ENCODE measurements at places on chromosomes 2 and 18.

- DNase-seq, result no peak
These were observed 114.0 kb downstream of the RAPGEF4 start for GRCh38 chr2:172849519-172850217.

DNA sequence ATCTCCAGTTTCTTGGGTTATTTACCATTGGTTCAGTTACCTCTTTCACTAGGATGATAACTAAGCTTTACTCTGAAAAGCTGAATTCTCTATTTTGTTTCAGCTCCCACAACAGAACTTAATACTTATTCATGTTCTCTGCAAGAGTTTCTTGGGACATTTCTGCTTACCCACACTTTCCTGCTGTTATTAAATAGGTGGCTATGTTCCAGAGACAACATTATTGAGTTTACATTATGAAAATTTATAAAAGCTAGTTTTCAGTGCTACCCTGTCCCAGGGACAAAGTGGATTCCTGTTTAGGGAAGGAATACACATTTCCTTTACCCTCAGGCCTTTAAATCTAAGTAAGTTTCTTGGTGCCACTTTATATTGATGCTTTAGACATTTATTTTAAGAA is 7.0 kb upstream of the GPD2 start:
- DNase-seq, result no peak

DNA sequence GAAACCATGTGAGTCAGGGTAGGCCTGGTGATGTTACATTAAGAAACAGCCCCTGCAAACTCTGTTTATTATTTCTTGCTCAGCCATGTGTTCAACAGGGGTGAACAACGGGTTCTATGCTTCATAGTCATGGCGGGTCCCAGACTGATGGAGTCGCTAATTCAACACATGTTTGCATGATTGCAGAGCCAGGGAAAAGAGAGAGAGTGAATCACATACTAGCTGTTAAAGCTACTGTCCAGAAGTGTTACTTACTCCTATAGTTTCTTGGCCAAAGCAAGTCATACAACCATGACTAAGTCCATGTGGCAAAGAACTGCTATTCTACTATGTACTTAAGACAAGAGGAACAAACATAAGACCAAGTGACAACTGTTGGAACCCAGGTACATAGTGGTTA is 241.2 kb upstream of the SKOR2 start:
- DNase-seq, result no peak

GRCh38 chr2:70087702-70088597 is 673 bp downstream of the PCBP1 start:
- no peak for DNase-seq

- DNase-seq, result no peak
These were observed 565.2 kb downstream of the NRXN1 start for GRCh38 chr2:50466685-50467084.

- DNase-seq, result no peak
These were observed 43.1 kb upstream of the CHAC2 start for GRCh38 chr2:53724536-53724935.

DNA sequence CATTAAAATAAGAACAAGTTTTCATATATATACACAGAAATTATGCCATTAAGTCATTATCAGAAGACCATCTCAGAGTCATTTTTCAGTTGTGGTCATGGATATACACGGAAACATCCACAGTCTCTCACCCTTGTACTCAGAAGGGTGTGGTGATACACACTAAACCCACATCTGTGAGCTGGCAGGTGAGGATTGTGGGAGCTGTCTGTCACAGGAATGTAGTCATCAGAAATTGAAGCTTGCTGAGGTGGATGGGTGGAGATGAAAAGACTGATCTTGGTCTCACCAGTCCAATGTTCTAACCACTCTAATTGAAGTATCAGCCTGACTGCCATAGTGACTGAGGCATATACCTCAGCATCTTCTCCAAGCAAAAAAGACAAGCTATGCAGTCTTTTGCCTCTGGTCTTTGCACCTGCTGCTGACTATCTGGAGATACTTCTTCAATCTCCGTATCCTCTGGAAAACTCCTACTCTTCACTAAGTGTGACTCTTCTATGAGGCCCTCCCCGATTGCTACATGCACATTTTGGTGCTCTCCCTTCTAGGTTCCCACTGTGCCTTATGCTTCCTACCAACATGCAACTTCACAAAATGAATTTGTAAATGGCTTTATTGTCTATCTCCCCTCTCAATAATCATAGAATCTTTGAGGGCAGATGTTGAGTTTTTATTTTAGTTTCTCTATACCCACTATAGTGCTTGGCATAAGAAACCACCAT is 232.8 kb downstream of the DYM start:
- DNase-seq, result peak; percentile 61

DNA sequence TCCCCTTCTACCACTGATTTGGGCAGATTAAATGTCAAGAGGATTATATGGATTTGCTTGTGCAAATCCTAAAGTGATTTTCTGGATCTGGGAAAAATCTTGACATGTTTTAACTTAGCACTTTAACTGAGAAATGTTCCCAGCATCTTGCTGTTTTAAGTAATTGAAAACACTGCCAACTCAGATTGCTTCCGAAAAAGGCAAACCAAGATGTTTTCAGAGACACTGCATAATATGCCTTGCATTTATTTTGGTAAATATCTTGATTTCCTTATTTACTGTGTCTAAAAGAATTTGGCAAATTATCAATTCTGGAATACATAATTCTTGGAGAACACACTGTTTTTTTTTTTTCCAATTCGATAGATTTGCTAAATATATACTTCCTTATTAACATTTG is 385.0 kb upstream of the FAM98A start:
- DNase-seq, result no peak

DNA sequence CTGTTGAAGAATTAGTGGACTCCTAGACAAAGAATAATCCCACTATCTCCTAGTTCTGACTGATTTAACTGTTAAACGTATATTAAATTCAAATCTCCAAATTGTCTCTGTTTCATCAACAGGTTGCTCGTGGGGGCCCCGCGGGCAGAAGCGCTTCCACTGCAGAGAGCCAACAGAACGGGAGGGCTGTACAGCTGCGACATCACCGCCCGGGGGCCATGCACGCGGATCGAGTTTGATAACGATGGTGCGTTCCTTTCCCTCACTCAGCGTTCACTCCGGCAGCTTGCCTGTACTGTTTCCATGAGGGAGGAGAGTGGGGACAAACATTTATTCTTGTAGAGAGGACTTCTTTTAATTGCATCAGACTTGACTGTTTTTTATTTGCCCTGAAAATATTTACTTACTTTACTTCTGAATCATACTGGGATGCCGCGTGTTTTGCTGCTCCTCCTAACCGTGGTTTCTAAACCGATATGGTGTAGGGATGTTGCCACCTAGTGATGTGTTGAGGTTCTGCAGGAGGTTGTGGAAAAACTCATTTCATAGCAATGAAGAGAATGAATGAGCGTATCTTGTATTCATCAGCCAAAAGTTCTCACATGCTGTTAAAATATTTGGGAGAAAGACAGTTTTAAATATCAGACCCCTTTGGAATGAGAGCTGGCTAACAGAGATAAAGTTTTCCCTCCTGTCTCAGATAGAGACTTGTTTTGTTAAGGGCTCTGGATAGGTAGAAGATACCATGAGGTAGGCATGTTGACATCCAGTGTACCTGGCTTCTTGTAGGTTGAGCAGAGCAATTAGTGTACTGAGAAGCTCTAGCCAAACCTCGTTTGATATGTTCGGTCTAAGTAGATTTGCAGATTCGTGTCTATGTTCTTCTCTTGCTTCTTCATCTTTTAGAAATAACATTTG is 38.3 kb downstream of the ITGA6 start:
- no peak for DNase-seq

- no peak for DNase-seq
These were observed 202.5 kb upstream of the RBMS1 start for GRCh38 chr2:160696087-160696452.

DNA sequence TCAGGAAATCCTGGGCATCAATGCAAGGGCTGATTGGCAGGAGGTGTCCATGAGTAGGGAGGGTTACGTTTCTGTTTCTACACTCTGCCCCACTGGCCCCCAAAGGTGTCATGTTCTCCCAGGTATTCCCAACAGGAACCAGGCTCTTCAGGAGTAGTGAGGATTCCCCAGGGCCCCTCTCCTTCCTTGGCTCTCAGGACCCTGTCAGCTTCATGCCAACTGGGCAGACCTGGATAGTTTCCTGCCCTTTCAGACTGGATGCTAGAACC is 480.6 kb upstream of the HS6ST1 start:
- DNase-seq, result no peak

GRCh38 chr2:168727904-168728470 is 74.5 kb upstream of the NOSTRIN start:
- no peak for DNase-seq

- no peak for DNase-seq
These were observed 53.4 kb downstream of the KIF5C start for GRCh38 chr2:148928395-148928794.

GRCh38 chr2:9985531-9986328 is 34.2 kb downstream of the GRHL1 start:
- no peak for DNase-seq

- DNase-seq, result no peak
These were observed 37.4 kb upstream of the SLC9A2 start for GRCh38 chr2:102581911-102582310.

DNA sequence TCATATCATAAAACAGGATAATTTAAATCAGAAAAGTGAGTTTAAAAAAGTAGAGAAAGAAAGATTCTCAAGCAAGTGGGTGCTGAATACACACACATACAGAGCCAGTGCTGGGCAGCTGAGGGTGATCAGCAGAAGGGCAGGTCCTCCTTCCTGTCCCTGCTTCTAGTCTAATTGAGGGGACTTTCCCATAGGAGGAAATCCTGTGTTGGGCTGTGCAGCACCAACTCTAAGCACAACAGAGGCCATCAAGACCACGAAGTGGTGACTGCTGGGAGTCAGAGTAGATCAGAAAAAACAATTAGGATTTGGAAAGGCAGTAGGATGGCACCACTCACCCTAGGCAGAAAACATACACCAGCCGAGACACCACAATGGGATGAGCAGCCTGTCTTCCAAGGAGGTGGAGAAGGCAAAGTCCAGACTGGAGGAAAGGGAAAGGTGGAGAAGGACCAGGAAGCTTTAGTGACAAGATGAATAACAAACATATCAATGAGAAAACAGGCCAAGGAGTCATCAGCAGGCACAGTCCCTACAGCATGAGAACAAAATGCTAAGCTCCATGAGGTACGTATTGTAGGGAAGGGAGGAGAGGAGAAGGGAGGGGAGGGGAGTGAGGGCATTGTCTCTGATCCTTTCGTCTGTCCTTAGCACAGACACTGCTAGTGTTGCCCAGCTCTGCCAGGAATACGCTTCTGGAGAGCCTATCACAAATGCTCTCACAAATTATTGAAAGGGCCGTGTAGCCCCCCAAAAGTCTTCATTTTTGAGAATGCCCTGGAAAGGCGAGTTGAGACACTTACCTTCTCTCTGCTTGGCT is 16.7 kb upstream of the MSGN1 start:
- DNase-seq, result no peak

DNA sequence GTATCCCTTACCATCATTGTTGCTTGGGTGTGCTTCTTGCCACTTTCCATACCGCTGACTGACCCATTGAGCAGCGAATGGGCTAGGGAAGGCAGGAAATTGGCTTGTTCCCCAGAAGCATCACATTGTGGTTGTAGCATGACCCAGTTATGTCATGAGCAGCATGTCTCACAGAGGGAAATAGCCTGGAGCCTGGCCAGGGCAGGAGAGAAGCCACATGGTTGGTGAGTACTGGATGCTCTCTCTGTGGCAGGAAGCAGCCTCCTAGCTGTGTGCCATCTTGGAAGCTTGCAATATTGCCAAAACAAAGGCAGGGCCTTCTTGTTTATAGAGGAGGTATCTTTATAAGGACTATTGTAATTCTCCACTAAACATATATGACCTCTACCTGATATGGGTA is 482.6 kb downstream of the PIK3C3 start:
- no peak for DNase-seq

- DNase-seq, result no peak
These were observed 222.7 kb upstream of the PIK3C3 start for GRCh38 chr18:41732356-41732755.

DNA sequence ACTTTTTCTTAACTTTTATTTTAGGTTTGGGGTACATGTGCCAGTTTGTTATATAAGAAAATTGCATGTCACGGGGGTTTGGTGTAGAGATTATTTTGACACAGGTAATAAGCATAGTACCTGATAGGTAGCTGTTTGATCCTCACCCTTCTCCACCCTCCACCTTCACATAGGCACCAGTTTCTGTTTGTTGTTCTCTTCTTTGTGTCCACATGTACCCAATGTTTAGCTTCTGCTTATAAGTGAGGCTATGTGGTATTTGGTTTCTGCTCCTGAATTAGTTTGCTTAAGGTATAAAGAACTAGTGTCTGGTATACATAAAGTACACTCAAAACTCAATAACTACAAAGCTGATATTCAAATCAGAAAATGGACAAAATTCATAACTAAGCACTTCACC is 654.6 kb upstream of the LINC00305 start:
- DNase-seq, result no peak

DNA sequence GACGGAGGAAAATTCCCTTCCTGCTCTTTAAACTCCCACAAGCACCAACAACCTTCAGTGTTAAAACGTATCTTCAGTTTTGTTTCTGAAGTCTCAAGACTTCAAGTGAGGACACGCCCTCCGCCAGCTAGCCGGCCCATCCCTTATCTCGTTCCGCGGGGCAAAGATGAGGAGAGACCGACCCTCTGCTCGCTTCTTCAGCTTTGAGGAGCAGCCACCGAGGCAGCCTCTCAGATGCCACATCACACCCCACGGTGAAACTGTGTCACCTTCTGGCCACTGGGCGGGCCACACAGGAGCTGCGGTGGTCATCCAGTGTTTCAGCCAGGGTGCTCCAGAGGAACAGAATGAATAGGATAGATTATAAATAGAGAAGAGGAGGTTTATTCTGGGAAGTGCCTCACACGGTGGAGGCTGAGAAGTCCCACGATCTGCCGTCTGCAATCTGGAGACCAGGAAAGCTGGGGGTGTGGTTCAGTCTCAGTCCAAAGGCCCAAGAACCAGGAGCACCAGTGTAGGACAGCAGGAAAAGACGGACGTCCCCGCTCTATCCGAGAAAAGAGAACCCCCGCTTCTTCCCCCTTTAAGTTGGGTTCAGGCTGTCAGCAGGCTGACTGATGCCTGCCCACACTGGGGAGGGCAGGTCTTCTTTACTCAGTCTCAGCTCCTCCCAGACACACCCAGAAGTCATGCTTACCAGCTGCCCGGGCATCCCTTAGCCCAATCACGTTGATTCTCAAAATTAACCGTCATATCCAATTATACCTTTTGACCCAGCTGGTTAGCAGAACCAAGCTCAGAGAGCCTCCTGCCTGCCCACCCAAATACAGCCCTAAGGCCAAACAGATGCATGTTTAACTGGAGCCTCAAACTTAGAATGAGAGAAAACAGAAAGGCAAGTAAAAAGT is 399.7 kb upstream of the ID2 start:
- no peak for DNase-seq

- no peak for DNase-seq
These were observed 4.5 kb downstream of the SMARCAL1 start for GRCh38 chr2:216416571-216417307.

DNA sequence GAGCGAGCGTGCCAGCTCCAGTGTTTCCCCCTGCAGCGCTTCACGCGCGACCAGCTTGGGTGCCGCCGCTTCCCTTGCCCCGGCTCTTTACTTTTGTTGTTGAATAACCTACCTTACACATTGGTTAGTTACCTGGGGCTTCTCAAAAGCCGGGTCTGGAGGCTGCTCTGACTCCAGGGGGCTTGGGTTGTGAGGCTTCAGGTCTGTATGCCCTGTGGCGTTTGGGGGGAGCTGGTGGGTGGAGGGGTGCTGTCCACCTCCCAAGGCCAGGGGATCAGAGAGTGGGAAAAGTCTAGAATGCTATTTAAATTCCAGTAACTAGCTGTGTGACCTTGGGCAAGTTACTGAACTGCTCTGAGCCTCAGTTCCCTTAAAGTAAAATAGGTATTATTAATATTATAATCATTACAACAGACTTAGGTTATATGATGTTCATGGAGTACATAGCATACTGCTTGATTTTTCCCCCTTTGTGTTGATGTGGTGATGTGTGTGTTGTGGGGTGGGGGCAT is 770 bp downstream of the LYPD6B start:
- no peak for DNase-seq

All from epithelial cell of prostate (primary cell).